ENCODE measurements at places on chromosomes 13 and 19. TPM values are rescaled to one million over a fixed set of nuclear protein-coding genes. Genes with fewer than 3 reads are reported as not detected.

The IL12RB1 gene
- 26.9 TPM for total RNA-seq

The ZNF791 gene
- 14.6 TPM for total RNA-seq

DNA sequence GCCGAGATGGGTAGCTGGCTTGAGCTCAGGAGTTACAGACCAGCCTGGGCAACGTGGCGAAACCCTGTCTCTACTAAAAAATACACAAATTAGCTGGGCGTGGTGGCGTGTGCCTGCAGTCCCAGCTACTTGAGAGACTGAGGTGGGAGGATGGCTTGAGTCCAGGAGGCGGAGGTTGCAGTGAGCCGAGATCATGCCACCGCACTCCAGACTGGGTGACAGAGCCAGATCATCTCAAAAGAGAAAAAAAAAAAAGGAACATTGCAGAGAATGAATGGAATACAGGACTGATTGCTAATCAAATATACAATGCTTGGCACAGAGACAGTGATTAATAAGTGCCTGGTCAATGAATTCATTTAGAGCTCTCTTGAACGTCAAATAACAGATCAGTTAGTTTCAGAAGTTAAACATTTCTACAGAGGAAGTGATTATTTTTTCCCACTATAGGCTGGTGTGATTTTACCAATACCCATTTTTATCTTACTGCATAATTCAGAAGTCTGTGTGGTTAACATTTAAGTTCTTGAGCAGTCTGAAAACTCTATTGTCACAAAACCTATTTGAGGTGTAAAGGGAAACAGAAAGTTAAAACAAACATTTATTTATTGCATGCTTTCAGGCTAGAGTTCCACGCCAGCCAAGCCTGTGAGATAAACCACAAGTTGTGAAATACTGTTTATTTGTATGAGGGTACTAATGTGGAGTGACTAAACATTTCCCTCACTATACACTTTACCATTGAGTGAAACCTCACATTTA lies 7.7 kb upstream of the TBC1D4 start:
- peaks cover 26% of the 10 kb centered on the region for H3K4me1 ChIP-seq
- DNase-seq: no peak
- H3K4me3 ChIP-seq: no peak overlapping the region
- no peaks in the 10 kb centered on the region for H3K36me3 ChIP-seq

GRCh38 chr13:50387051-50387581 lies 371.9 kb downstream of the KCNRG start:
- H3K36me3 ChIP-seq: no peaks in the 10 kb centered on the region

DNA sequence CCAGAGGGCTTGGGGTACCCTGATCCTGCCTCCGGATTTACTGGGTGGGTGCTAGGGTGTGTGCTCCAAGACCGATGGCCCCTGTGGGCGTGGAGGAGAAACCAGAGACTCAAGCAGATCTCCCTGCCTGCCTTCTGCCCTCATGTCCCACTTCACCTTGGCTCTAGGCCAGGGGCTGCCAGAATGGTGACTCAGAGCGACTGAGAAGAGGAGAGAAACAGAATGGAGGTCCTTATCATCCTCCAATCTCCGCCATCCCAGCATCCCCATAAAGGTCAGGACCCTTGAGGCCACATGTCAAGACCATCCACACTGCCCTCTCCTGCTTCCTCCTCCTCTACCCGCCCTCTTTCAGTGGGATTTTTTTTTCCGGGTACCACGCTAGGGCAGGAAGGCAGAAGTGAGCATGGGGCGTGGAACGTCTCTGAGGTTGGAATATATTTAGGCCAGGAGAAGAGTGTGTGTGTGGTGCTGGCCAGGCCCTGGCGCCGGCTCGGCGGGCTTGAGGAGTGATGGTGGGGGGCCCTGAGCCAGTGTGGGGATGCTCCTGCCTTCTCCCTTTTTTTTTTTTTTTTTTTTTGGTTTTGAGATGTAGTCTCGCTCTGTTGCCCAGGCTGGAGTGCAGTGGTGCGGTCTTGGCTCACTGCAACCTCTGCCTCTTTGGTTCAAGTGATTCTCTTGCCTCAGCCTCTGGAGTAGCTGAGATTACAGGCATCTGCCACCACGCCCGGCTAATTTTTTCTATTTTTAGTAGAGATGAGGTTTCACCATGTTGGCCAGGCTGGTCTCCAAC lies 22.3 kb downstream of the IER2 start:
- peak overlapping the region; percentile 87 for H3K4me3 ChIP-seq
- peaks cover 54% of the 10 kb centered on the region for H3K4me1 ChIP-seq
- H3K27ac ChIP-seq: peak overlapping the region; percentile 99
- peak; percentile 86 for DNase-seq

GRCh38 chr13:97306645-97307044 lies 84.5 kb downstream of the MBNL2 start:
- no peak for DNase-seq
- H3K27ac ChIP-seq: no peak overlapping the region
- H3K27me3 ChIP-seq: no peaks in the 10 kb centered on the region
- H3K4me1 ChIP-seq: peaks cover 4% of the 10 kb centered on the region

DNA sequence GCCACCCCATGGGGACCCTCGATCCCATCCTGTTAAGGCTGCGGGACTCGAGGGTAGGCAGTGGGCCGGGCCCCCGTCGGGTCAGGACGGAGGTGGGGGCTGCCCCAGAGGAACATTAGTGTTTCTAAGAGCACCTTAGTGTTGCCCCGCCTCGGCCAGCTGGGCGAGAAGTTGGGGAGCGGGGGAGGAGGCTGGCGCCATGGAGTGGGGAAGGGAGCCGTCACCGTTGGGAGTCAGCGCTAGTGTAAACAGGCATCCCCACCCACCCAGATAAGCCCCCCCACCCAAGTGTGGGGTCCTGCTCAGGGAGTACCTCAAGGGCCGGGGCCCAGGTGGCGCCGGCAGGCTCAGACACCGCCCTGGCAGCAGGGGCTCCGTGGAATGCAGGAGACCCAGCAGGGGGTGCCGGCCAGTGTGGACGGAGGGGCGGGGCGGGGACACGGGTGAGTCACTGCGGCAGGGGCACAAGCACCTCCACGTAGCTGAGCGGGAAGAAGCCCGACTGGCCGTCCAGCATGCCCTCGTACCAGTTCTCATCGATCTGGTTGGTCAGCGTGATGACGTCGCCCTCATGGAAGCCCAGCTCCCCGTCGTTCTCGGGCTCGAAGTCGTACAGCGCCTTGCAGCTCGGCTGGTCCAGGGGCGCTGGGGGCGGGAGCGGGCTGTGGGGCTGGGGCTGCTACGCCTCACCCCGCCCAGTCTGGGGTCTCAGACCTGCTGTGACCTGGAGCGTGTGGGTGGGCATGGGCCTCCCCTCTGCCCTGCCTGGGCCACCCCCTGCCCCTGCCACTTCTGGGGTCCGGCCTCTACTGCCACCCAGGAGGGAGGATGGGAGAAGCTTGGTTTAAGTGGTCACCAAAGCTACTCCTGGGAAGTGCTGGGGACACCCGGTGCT lies 18.0 kb downstream of the MPND start:
- H3K4me3 ChIP-seq: no peak overlapping the region
- H3K36me3 ChIP-seq: no peaks in the 10 kb centered on the region
- H3K27ac ChIP-seq: no peak overlapping the region
- H3K4me1 ChIP-seq: no peaks in the 10 kb centered on the region
- H3K27me3 ChIP-seq: no peaks in the 10 kb centered on the region

- H3K4me3 ChIP-seq: peak overlapping the region; percentile 94
- H3K27ac ChIP-seq: peak overlapping the region; percentile 90
- peaks cover 16% of the 10 kb centered on the region for H3K4me1 ChIP-seq
- no peak for DNase-seq
- no peaks in the 10 kb centered on the region for H3K27me3 ChIP-seq
- peaks cover 8% of the 10 kb centered on the region for H3K36me3 ChIP-seq
Observed at GRCh38 chr19:47272448-47273312, 2.0 kb upstream of the INAFM1 start.

DNA sequence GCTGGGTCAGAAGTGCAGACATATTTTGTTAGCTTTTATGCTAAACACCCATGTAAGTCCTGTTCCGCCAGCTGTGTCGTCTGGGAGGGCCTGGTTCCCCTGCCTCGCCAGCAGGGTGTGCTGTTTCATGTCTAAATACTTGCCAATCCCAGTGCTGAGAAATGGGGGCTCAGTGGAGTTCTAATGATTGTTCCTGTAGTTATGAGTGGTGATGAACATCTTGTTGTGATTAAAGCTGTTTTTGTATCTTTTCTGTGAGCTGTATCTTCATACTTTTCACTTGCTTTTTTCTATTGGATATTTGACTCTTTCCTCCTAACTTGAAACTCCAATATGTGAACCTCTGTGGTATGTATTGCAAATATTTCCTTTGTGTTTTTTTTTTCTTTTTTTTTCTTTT lies 32.7 kb downstream of the KDM4B start:
- H3K27me3 ChIP-seq: no peaks in the 10 kb centered on the region
- H3K4me1 ChIP-seq: peaks cover 3% of the 10 kb centered on the region
- no peak overlapping the region for H3K27ac ChIP-seq
- peak; percentile 40 for DNase-seq

- no peaks in the 10 kb centered on the region for H3K36me3 ChIP-seq
- H3K27me3 ChIP-seq: peaks cover 79% of the 10 kb centered on the region
- peak; percentile 10 for DNase-seq
- H3K4me1 ChIP-seq: peaks cover 5% of the 10 kb centered on the region
- H3K4me3 ChIP-seq: peak overlapping the region; percentile 55
Observed at GRCh38 chr13:36919171-36919832, 736 bp downstream of the SMAD9 start.

GRCh38 chr19:3821857-3822364 lies 35.7 kb upstream of the MATK start:
- H3K36me3 ChIP-seq: no peaks in the 10 kb centered on the region
- H3K27ac ChIP-seq: no peak overlapping the region
- H3K4me1 ChIP-seq: peaks cover 15% of the 10 kb centered on the region
- DNase-seq: peak; percentile 87

DNA sequence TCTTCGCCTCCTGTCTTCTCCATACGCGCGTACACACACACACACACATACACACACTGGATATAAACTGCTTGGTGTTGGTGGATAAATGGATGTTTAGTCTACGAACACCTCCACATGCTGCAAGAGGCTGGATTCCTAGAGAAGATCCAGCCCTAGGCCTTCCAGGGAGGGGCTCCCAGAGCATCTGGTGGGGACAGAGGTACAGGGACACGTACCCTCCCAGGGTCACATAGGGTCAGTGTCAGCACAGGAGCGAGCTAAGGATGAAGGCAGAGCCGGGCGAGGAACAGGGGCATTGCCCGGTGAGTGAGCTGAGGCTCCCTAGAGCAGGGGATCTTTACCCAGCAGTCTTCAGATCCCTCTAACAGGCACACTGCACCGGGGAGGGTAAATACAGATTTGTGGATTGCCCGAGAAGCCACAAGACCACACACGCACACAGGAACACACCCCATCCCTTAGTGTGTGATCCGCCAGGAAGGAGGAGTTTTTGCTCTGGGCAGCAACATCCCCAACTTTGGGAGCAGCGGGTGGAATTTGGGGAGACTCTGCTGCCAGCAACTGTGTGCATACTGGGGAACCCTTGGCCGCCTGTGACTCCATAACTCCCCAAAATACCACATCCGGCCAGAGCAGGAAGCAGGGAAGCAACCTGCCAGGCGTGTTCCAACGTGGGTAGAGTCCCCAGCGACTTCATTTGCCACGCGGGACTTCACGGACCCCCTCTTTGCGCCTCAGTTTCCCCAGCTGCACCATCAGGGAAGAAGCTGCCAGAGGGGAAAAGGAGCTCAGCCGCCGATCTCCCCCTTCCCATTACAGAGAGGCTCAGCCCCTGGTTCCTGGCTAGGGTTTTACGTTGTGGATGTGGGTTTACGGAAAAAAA lies 5.8 kb upstream of the TLE2 start:
- H3K27me3 ChIP-seq: peaks cover 9% of the 10 kb centered on the region
- DNase-seq: peak; percentile 45
- peak overlapping the region; percentile 94 for H3K27ac ChIP-seq
- peak overlapping the region; percentile 86 for H3K4me3 ChIP-seq
- H3K36me3 ChIP-seq: no peaks in the 10 kb centered on the region

Measured in activated naive CD8-positive, alpha-beta T cell treated with anti-CD3 and anti-CD28 coated beads for 36 hours (primary cell).